ENCODE measurements at places on chromosomes 12 and 14.

- DNase-seq, result no peak
These were observed 16.2 kb downstream of the PXN start for GRCh38 chr12:120249266-120249874.

GRCh38 chr12:94208622-94208966 lies 60.2 kb downstream of the PLXNC1 start:
- no peak for DNase-seq

DNA sequence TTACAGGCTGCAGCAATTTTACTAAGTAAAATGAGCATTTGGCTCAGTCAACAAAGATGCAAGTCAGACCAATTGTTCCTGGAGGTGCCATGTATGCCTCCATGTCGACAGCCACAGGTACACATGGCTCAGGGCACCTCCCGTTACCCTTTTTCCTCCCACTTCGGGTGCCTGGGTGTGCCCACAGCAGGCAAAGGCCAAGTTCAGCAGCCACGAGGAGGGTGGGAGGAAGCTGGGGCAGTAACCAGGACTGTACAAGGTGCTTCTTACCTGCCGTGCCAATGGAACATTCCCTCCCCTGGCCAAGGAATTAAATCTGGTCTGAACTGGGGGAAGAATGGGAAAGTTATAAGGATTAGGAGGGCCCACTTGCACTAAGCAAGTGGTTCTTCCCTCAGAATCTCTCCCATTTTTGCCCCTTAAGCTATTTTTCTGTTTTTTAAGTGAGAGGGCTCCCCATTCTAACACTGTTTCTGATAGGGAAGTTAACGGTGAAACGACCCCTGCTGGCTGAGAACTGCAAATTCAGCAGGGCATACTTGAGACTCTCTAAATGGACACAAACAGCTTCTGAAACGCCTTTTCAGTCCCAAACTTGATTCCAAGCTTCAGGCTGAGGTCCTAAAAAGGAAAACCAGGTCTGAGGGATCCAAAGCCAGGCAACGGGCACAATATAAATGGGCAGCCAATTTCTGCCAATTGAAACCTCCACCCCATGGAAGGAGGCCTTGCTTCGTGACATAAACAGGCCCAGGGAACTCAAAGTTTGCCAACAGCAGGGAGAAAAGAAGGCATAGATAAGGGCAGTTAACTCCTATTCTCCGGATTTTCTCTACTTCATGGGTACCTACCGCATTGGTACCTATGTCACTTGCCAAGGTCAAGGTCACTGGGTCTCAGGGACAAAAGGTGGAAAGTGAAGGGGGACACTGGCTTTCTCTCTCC lies 24.8 kb downstream of the CLECL1 start:
- DNase-seq, result peak; percentile 59

- DNase-seq, result peak; percentile 9
These were observed 54.2 kb upstream of the LRRK2 start for GRCh38 chr12:40170593-40170992.

DNA sequence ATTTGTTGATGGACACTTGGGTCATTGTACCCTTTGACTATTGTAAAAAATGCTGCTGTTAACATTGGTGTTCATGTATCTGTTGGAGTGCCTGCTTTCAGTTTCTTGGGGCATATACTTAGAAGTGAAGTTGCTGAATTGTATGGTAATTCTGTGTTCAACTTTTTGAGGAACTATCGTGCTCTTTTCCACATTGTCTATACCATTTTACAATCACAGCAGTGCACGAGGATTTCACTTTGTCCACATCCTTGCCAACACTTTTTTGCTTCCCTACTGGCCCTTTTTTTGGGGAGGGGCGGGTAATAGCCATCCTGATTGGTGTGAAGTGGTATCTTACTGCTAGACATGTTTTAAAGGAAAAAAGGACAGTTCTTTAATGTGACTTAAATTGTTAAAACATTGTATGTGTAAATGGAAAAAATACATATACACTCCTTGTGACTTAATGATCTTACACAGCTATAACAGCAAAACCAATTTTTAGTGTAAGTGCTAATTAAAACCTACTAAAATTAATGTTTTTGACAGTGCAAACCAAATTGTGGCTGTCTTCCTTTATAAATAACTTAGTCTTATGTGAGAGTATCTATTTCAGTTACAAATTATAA lies 52.7 kb downstream of the WNK1 start:
- no peak for DNase-seq

- peak; percentile 41 for DNase-seq
These were observed 35.2 kb downstream of the EGLN3 start for GRCh38 chr14:33915682-33916081.

DNA sequence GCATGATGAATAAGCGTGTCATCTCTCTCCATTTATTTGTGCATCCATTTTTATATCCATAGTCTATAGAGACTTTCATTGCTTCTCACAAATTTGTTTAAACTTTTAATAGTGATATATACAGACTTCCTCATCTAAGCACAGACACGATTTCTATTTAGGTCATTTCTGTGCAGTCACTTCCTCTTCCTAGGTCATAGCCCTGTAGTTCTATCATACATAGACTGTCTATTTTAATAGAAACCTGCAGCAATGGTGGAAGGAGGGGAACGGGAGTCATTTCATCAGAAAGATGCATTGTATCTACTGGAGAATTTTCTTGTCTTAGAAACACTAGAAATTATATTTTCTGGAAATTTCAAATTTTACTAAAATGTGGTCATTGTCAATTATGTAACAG lies 133.4 kb upstream of the FGD4 start:
- no peak for DNase-seq

DNA sequence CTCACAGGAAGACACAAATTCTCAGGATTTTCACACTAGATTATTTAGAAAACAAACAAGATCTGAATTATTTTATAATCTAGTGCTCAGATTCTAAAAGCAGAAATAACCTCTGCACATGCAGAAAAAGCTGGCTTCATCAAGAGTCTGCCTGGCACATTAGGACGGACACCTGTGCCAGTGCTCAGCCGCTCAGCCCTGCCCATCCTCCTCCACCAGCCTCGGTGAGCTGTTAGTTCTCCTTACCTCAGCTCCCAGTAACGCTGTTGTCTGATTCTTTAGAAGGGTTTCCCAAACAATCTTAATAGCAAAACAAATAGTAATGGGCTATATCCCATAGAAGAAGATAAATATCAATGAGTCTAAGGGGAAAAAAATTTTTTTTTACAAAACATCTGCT lies 27.7 kb downstream of the DUSP16 start:
- peak; percentile 28 for DNase-seq

GRCh38 chr12:94674835-94675234 lies 24.5 kb upstream of the TMCC3 start:
- DNase-seq, result no peak

GRCh38 chr14:38083039-38083438 lies 124.7 kb upstream of the SSTR1 start:
- DNase-seq, result peak; percentile 32

DNA sequence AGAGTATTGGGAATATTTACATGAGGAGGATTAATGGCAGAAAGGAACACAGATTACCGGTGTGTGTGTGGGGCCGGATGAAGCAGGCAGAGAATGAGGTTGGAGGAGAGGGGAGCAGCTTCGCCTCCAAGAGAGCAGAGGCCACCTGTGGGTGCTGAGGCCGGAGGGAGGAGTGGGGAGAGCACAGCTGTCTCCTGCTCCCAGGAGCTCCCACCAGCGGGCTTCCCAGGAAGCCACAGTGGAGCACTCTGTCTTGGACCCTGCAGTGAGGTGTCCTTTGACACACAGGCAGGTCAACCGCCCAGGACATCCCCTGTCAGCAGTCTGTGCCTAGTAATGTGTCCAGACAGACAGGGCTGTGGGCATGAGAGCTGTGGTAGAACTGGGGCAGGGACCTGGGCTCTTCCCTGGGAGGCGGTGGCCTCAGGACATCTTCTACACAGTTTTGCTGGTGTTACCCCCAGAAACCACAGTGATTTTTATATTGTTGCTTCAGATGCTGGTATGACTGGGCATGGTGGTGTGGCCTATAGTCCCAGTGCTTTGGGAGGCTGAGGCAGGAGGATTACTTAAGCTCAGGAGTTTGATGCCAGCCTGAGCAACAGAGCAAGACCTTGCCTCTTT lies 18.5 kb upstream of the AMN start:
- DNase-seq, result no peak

DNA sequence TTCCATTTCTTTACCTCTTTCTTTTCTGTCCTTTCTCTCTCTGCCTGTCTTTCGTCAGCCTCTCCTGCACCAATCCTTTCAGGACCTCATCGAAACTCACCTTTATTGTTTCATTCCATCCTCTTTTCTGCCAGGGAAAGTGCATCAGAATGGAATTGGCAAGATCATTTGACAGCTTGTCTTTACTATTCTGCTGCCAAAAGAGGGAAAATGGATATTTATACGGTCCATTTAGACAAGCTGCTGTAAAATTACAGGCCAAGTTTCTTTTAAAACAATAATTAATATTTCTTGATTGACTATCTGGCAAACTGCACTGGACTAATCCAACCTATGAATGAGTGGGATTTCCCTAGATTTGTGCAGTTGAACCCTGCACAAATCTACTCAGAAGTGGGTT lies 7.6 kb upstream of the SRGAP1 start:
- peak; percentile 35 for DNase-seq

All from NCI-H69 (cell line).